ENCODE measurements at places on chromosomes 6 and 20.

- no peak for DNase-seq
Measured at GRCh38 chr6:153621491-153621890, 417.5 kb upstream of the OPRM1 start.

GRCh38 chr6:110828396-110828795, 13.1 kb upstream of the CDK19 start:
- no peak for DNase-seq

- peak; percentile 19 for DNase-seq
Measured at GRCh38 chr6:158939255-158940159, 60.5 kb downstream of the RSPH3 start.

DNA sequence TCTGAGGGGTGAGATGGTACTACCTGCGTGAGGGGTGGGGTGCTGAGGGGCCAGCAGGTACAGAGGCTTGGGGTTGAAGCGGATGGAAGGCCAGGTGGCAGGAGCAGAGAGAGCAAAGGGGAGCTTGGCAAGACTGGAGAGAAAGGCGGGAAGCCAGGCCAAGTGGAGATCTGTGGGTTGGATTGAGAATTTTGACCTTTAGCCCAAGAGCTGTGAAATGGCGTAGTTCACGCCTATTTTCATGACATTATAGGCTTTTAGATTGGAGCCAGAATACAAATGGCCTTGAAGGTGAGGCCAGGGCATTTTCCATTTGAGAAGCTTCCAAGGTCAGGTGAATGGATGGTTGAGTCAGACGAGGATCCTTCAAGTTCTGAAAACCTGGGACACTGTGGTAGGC, 2.5 kb downstream of the ATRN start:
- peak; percentile 64 for DNase-seq

DNA sequence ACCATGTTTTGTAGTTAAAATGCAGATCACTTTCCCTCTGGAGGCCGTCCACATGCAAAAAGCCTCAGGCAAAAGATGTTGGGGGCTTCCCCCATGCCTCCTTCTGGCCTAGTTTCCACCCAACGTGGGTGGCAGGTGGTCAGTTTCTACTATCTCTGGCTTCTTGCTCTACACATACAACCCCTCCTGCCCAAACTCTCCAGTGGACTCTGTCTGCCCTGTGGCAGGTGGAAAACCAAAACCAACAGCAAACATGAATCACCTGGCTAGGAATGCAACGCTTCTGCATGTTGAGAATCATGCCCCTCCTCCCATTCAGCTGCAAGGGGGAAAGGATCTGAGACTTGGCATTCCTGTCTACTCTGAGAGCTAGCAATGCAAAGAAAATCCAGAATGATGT, 94.8 kb downstream of the MBOAT1 start:
- no peak for DNase-seq

- DNase-seq, result no peak
Measured at GRCh38 chr20:52168116-52168515, 23.5 kb downstream of the ZFP64 start.

GRCh38 chr6:153613719-153614455, 425.2 kb upstream of the OPRM1 start:
- DNase-seq, result no peak

GRCh38 chr6:87756858-87757257, 54.8 kb upstream of the AKIRIN2 start:
- peak; percentile 21 for DNase-seq

DNA sequence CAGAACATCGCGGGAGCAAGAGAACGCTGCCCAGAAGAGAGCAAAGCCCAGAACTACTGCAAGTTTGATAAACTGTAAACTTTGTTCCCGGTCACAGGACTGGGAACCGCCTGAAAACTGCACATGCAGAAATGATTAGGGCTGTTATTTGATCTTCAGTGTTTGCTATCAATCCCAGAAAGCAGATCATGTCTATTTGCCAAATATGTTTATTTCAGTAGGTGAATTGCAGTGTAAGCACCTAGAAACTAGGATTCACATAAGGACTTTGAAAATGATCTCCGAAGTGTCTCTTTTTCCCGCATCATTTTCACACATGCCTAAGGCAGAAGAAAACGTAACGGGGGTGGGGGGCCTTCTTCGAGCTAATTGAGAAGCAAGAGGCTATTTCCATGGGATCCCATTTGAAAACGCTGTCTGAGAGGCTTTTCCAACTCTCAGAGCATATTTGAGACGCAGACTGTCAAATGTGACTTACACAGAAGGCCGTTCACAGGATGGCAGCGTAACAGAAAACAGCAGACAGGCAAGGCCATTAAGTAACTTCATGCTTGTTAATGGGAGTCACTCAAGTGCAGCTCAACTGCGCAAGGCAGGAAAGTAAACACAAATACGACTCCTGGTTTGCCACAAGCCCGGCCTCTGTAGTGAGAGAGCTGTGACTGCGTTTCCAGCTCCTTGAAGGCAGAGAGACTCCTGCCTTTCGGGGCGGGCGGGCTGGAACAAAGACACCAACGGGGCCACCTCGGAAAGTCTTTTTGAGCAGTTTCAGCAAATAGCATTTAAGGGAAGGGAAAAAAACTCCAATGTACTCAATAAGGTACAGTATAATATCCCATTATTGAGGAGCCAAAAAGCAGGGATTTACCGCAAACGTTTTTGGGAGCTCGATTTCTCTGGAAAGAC, 144.7 kb upstream of the ZNF217 start:
- DNase-seq, result peak; percentile 92

DNA sequence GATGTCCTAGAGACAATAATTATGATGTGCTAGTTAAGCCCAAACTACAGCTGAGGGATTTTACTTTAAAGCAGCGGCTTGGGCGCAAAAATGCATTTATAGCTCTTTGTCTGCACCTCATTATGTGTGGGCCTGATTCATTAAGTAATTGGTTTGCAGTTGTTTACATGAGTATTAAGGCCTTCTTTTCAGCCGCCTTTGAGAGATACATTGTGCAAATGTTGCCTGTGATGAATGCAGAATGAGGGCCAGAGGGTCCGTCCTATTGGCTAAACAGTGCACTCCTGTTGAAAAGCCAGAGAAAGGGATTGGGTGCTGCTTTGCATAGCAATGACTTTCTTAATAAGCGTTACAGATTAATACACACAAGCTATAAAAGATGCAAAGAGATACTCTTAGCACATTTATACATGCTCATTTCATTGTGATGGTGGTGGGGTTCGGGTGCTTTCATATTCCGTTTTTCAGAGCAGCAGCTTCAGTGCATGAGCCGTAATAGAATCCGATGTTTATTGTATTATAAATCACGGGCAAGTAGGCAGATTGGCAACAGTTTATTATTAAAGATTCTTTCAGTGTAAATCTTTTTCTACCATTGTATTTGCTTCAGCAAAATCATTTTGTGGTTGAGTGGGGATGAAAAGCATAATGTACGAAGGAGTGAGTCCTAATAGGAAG, 68.2 kb upstream of the XRN2 start:
- DNase-seq, result no peak

DNA sequence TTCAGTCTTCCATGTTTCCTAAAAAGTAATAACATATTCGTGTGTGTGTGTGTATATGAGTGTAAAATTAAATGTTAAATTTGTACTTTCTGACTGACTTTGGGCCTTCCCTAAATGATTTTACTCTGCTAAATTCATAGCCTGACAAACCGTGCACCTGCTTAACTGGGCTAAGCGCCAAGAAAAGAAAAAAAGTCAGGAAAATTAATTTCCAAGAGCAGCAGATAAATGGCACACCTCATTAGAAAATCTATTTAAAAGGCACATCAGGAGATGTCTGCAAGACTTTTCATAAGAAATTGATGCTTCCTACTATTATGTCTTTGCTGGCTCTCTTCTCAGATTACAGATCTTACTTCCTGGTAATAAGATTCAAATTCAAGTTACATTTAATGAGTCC, 72.4 kb downstream of the TRDN start:
- DNase-seq, result no peak

GRCh38 chr6:35494161-35494563, 2.7 kb downstream of the TEAD3 start:
- no peak for DNase-seq

- DNase-seq, result no peak
Measured at GRCh38 chr20:18310051-18310450, 21.7 kb downstream of the ZNF133 start.

- DNase-seq, result no peak
Measured at GRCh38 chr6:6583836-6584235, 4.7 kb upstream of the LY86 start.

DNA sequence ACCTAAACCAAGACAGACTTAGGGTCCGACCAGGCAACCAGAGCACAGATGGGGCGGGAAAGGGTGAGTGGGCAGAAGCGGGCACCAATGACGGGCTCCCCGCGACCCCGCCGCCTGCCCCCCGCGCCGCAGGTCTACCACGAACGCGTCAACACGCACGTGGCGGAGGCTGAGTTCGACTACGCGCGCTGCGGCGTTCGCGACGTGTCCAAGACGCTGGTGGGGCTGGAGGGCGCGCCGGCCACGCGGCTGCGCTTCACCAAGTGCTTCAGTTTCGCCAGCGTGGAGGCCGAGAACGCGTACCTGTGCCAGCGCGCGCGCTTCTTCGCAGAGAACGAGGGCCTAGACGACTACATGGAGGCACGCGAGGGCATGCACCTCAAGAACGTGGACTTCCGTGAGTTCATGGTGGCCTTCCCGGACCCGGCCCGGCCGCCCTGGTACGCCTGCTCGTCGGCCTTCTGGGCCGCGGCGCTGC, 5.1 kb downstream of the TMEM151B start:
- no peak for DNase-seq

- DNase-seq, result no peak
Measured at GRCh38 chr6:142345261-142345660, 43.5 kb downstream of the ADGRG6 start.

DNA sequence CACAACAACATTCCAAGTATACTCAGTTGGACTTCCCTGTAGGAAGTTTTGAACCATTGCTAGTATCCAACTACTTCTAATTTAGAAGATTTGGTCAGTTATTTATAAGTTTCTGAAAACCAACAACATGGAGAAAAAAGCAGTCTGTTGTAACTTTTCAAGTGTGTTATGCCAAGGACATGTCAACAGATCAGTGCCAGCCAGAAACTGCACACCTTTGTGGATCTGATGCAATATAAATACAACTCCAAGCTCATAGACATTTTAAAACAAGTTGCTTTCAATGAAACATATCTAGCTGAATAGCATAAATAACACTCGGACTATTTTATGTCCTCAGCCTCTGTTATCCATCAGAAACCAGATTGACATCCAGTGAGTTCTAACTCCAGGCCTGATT, 58.3 kb upstream of the CARMIL1 start:
- no peak for DNase-seq

GRCh38 chr6:109034526-109034925, 60.1 kb downstream of the SESN1 start:
- DNase-seq, result no peak

- DNase-seq, result no peak
Measured at GRCh38 chr20:25048519-25048952, 9.4 kb downstream of the ACSS1 start.

- DNase-seq, result no peak
Measured at GRCh38 chr6:83847179-83847578, 6.0 kb upstream of the RIPPLY2 start.

DNA sequence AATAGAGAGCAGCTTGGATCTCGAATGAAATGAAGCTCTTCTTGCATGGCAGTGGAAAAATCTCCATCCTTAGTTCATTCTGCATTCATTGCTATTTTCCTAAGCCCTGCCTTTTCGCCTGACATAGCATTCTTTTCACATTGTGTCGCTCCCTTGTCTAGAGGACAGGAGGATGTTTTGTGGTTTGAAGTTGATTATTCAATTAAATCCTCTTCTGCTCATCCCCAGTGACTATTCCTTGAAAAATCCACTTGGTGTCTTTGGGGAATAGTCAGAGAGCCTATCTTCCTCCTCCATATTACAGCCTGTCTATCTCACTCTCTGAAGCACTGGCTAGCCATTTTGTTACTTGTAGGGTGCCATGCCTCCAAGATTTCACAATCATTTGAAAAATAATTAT, 161.2 kb downstream of the KLHL32 start:
- no peak for DNase-seq

- no peak for DNase-seq
Measured at GRCh38 chr6:109485266-109485935, 2.4 kb upstream of the ZBTB24 start.

- DNase-seq, result peak; percentile 28
Measured at GRCh38 chr20:33291830-33292355, 8.9 kb downstream of the BPIFB1 start.

- no peak for DNase-seq
Measured at GRCh38 chr20:10715035-10715434, 41.2 kb upstream of the JAG1 start.

GRCh38 chr20:46894579-46894958, at the start of gene EYA2:
Gene EYA2, plus strand, starts transcription at chr20:46894843. Its CDS starts 95,168 bp downstream, at chr20:46990011.
- peak; percentile 22 for DNase-seq

DNA sequence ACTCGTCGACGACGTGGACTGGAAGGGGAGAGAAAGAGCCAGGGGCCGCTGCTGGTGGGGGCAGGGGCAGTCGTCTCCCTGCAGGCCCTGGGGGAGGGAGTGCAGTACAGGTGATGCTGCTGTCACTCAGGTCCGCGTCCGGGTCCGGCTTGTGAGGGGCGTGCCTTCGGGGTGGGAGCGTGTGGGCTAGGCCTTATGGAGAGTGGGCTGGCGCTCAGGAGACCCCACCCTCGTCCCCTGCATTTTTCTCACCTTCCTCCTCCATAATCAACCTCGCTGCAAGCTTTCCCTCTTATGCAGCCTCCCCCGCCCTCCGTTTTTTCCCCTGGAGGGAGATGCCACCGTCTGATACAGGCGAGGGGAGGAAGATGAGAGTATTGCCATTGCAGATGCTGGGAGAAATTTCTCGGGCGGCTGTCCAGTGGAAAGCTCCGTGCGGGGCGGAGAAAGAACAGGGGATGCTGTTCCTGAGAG, 632 bp downstream of the PCMT1 start:
- peak; percentile 76 for DNase-seq

- no peak for DNase-seq
Measured at GRCh38 chr6:320351-321157, 28.3 kb downstream of the DUSP22 start.

All from small intestine (tissue), 16 donors.